ENCODE measurements at places on chromosomes 7 and 10.

- DNase-seq, result no peak
These were observed 10.3 kb upstream of the H2AZ2 start for GRCh38 chr7:44858161-44858560.

DNA sequence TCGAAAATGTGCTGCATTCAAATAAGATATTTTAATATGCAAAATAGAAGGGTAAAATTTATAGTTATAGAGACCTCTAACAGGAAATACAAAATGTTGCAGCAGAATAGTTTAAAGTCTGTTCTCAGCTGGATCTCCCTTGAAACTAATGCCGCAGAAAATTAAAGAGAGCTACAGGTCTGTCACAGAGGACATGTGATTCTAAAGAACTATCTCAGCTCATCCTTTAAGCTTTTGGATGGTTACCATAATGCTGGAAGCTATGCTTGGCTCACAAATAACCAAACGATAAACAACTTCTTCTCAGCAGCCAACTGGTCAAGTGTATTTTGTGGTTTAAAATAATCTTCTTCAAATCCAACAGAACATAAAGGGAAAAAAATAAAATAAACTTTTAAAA, 353.0 kb downstream of the PARD3 start:
- no peak for DNase-seq

- DNase-seq, result no peak
These were observed 12.1 kb upstream of the PAX2 start for GRCh38 chr10:100733329-100733728.

- DNase-seq, result no peak
These were observed 74.2 kb upstream of the PLXNA4 start for GRCh38 chr7:132650498-132650897.

- peak; percentile 47 for DNase-seq
These were observed 76.2 kb downstream of the PLCE1 start for GRCh38 chr10:94069884-94070283.

GRCh38 chr10:70477661-70478162, 855 bp upstream of the PALD1 start:
- DNase-seq, result peak; percentile 72

- DNase-seq, result no peak
These were observed 12.0 kb upstream of the NRCAM start for GRCh38 chr7:108468246-108468645.

- DNase-seq, result no peak
These were observed 31.7 kb downstream of the DYNC1I1 start for GRCh38 chr7:95804052-95804451.

- DNase-seq, result no peak
These were observed 6.1 kb upstream of the PDK4 start for GRCh38 chr7:95602421-95602820.

- DNase-seq, result peak; percentile 35
These were observed 621 bp upstream of the MORN4 start for GRCh38 chr10:97633921-97634320.

DNA sequence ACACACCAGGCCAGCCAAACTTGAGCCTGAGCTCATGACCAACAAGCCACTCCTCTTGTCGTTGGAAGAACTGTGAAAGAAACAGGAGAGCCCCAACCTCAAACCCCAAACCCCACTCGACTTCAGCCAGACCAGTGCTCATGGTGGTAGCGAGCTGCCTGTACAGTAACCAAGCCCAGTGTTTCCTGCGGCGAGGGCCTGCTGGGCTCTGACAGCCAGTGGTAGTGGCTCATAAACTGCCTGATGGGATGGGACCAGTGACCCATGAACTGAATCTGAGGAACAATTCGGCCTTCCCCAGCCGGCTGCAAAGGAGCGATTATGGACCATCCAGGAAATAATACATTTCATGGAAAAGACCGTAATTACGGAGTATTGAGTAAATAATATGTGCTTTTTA, 191.9 kb downstream of the RPS24 start:
- no peak for DNase-seq

DNA sequence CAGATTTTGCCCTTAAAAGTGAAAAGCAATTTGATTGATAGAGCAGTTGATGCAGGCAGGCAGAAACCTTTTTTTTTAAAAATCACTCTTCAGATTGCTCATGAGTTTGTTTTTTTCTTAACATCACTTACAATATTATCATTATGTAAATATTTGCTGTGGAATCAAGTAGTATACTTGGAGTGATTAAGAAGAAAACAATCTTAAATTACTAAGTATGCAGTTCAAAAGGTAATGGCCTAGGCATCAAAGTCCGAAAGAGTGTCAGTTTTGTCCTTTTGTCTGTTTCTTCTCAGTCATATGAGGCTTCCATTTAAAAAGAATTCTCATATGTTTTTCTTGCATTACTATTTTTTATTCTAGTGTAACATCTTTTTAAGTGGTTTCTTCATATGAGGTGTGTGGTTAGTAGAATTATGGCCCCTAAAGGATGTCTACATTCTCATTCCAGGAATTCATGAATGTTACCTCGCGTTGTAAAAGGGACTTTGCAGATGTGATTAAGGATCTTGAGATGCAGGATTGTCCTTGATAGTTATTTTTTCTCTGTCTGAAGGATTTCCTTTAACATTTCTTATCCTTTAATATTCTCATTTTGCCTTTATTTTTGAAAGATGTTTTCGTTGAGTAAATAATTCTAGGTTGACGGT, 44.0 kb downstream of the BICC1 start:
- DNase-seq, result no peak

DNA sequence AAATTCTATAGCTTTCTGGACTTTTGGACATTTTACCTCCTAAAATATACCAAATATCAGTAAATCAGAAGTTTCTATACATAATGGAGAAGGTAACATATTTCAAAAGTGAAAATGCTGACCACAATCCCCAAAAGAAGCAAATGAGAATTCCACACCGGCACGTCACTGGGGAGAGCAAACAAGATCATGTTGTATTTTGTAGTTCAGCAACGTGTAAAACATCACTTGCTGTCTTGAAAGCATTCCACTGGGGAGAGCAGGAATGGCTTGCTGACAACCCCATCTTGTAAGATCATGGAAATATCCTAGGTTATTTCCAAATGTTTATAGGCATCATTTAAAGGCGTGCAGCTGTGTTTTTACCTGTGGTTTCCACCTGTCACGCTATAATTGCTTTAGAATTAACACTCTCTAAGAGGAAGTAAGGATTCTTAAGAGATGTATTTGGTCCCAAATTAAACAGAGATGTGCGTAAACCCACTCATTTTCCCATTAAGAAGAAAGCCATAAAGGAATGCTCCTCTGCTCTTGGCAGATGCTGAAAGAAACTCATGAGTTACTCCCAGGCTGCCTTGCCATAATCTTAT, 397.1 kb upstream of the POT1 start:
- no peak for DNase-seq

DNA sequence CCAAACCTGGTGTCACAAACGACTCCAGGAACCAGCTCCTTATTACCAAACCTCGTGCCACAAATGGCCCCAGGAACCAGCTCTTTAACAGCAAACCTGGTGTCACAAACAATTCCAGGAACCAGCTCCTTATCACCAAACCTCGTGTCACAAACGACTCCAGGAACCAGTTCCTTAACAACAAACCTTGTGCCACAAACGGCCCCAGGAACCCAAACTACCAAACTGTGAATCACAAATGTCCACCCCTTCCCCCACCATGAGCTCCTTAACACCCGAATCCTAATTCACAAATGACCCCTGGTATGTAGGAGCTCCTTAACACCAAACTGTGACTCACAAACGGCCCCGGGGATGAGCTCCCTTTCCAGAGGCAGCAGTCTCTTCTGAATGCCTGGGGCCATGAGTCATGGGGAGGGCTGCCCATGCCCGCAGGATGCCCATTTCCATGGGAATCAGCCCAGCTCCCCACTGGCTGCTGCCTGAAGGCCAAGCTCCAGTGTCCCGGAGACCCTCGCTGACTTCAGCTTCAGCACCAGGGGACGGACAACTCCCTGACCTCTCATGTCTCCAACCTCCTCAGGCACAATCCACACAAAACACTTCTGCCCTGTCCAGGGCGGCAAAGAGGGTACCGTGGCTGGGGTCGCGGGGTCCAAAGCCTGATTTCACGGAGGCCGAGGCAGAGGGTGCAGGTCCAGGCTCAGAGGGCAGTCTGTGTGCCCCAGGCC, 213.1 kb downstream of the ELFN1 start:
- DNase-seq, result no peak

DNA sequence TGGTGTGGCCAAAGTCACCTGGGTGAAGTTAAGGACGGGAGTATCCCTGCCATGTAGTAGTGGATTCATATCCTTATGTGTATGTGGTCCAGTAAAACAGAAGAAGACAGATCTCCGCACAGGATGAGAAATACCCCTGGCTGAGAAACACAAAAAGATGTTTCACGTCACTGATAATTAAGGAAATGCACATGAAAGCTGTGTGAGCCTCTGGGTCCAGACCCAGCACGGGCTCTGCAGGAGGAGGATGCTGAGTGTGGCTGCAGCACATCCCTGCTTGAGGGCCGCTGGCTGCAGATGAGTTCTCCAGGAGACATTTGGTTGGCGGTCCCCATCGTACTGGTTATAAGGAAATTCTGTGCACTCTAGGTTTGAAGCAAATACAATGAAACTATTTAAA, 8.2 kb upstream of the SUN1 start:
- no peak for DNase-seq

DNA sequence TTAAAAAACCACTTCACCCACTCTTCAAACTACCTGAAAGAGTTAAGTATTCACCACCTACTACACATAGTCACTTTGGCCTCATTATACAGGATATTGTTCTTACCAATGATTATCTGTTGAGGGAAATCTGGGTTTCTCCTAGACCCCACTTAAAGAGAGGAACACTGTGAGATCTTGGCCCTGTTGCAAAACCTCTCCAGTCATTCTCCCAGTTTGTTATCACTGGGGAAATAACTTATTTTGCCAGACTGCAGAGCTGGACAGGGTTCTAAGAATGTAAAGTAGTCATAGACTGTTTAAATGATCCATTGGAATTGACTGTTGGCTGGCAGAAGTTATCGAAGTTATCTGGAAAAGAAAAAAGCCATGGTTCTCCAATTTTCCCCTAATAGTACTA, 143.8 kb downstream of the HGF start:
- no peak for DNase-seq

- DNase-seq, result no peak
These were observed 1.3 kb downstream of the SNX10 start for GRCh38 chr7:26292768-26293560.

- no peak for DNase-seq
These were observed 136.8 kb downstream of the GALNT11 start for GRCh38 chr7:152162287-152162686.

DNA sequence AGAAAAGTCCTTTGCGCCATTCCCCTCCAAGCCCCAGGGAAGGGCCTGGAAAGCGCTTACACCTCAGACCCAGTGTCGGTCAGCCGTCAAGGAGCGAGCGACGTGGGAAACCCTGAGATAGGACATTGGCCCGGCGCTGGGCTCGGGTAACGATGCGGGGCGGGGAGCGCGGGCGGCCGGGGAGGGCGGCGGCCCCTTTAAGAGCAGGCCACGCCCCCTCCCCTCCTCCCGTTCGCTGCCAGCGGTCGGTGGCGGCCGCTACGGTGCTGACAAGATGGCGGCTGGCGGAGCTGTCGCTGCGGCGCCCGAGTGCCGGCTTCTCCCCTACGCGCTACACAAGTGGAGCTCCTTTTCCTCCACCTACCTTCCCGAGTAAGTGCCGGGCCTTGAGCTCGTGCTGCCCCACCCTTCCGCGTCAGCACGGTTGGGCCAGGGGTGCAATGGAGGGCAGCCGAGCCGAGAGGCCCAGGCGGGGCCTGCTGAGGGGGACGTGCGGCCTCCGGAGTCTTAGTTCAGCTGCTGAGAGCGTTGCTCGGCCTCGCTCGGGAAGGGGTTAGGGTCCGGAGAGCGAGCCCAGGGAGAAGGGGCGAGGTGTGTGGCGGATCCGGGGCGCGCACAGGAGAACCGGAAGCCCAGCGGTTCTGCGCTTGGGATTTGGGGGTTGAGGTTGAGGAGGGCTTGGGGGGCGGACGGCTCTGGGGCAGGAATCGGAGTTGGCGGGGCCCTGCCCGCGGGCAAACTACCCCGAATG, at the start of gene MKLN1:
MKLN1 (plus strand) TSS at position 251 of the 751 bp plus-strand sequence; CDS start at position 275, 24 bp downstream.
- DNase-seq, result peak; percentile 94

DNA sequence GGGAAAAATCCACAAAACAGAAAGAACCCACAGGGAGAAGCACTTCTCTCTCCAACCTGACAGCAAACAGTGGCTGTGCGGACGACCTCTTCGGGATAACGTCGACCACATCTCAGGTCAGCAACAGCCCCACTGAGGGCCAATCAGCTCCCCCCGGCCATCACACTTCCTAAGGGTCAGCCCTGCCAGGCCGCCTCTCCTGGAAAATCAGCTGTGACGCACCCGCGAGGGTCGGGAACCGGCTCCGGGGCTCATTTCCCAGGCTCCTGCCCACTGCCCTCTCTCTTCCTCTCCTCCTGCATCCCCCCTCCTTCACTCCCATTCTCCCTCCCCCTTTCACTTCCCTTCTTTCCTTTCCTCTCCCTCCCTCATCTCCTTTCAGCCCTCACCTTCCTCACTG, 118.3 kb downstream of the DIP2C start:
- no peak for DNase-seq

DNA sequence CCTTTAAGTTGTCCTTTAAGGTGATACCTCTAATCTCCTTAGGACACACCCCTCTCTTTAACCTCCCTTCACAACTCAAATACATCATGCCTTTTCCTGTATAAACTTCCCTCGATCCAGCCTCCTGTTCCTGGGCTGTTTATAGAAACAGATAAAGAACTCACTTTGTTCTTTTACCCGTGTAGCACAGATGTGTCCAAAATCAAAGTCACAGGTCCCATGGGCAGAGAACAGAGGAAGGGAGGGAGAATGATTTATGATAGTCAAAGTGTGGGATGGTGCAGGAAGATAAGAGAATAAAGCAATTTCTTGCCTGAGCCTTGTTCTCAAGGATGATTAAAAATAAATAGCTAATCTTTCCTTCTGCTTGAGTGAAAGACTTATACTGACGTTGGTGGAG, 50.3 kb upstream of the CABCOCO1 start:
- DNase-seq, result no peak

GRCh38 chr7:43076189-43076605, 36.2 kb upstream of the HECW1 start:
- DNase-seq, result no peak

GRCh38 chr10:12539350-12540164, 190.2 kb downstream of the CAMK1D start:
- DNase-seq, result no peak

- DNase-seq, result no peak
These were observed 123.8 kb upstream of the INHBA start for GRCh38 chr7:41826641-41827040.

- no peak for DNase-seq
These were observed 44.0 kb downstream of the TMEM26 start for GRCh38 chr10:61409157-61409556.

Data from mucosa of descending colon (tissue), 3 donors.